Activated effector memory CD4-positive, alpha-beta T cell treated with Interleukin-2 at 50 U/mL for 16 hours (primary cell): ENCODE measurements at places on chromosomes 5 and 9.

DNA sequence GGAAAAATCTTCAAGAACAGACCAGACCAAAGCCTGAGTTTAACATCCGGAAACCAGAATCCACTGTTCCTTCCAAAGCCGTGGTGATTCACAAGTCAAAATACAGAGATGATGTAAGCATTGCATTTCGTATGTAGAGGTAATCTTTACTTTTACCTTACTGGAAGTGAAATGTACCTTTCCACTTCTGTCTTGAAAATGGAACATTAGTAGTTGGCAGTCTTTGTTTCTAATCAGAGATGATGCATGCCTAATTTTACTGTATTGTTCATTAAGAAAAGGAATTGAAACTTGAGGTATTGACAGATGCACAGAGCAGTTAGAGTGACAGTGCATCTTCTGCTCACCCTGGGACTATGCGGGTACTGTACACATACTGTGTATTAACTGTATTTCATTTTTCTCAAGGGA is 34.6 kb downstream of the HABP4 start:
- DNase-seq: no peak

DNA sequence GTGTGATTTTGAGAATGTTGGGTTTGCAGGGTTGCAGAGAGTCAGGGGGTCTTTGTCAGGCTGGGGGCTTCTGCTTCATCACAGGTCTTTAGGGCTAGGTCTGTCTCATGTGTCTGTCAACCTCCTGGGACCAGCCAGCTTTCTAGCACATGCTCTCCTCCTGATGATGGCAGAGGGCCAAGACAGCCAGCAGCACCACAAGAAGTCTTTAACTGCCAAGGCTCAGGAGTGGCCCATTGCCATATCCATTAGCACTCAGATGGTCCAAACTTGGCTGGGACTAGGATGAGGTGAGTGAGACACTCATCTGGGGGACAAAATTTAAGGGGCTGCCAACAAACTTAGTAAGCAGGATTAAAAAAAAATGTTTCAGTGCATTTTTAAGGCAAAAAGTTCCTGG is 384.2 kb upstream of the CDH10 start:
- no peak for DNase-seq

GRCh38 chr5:126645132-126645531 is 44.4 kb downstream of the PHAX start:
- no peak for DNase-seq

DNA sequence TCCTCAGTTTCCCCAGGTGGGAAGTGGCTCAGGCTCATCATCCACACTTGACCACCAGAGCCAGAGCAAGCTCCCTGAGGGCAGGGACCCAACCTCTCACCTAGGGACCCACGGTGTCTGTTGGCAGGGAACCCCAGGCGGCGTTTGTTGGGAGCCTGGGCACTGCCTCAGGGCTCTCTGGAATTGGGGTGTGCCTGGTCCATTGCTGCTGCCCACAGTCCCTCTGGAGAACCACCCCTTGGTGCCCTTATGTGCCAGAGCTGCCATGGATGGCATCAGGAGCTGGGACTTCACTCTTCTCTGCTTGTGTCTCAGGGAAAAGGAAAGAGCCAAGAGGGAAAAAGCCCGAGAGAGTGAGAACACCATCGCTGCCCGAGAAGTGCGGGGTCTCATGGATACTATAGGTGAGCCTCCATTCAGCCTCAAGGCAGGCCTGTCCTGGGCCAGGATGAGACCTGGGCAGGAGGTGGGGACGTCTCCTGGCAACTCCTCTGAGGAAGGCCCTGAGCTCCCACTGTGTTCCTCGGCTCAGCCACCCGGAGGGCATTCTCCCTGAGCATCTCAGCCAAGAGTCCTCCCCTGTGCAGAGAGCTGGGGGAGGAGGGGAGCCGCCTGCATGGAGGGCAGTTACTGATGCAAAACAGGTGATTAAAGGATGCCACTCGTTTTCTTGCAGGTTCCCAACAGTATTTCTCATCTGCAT is 4.5 kb downstream of the CCDC180 start:
- DNase-seq: no peak

- DNase-seq: no peak
These were observed 12.4 kb downstream of the ANKRD33B start for GRCh38 chr5:10576121-10576789.

- no peak for DNase-seq
These were observed 22.1 kb upstream of the SPOCK1 start for GRCh38 chr5:137521246-137521645.

- DNase-seq: no peak
These were observed 31.3 kb upstream of the FUBP3 start for GRCh38 chr9:130548103-130548502.

- DNase-seq: no peak
These were observed 131.3 kb upstream of the DAP start for GRCh38 chr5:10892147-10892910.
